Peyer's patch (tissue), 4 donors: ENCODE measurements at places on chromosomes 11 and 22. TPM values are rescaled to one million over a fixed set of nuclear protein-coding genes. Genes with fewer than 3 reads are reported as not detected.

The RIBC2 gene
- total RNA-seq = 0.85 TPM

The IGF2 gene
- total RNA-seq = 1.9 TPM

The VWCE gene
- total RNA-seq = 1.2 TPM

GRCh38 chr11:72257570-72257969 is 13.6 kb upstream of the PHOX2A start:
- H3K4me1 ChIP-seq = no peaks in the 10 kb centered on the region
- H3K27ac ChIP-seq = no peak overlapping the region
- no peaks in the 10 kb centered on the region for H3K27me3 ChIP-seq
- no peaks in the 10 kb centered on the region for H3K36me3 ChIP-seq
- no peak for DNase-seq

DNA sequence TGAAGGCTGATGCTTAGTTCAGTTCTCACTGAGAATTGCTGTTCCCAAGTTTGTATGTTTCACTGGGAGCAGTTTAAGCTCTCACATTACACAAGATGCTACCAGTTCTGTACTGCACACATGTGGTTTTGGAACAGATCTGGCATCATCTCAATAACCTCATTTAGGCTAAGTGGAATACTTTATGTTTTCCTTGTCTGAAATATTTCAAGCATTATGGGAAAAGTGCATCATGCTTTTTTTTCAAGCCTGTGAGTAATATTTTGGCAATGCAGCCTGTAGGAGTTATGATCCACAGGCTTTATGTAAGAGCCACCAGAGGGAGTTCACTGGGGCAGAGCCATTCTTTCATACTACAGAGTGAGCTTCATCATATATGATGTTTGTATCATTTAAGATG is 141.5 kb downstream of the OR4C45 start:
- no peak overlapping the region for H3K4me3 ChIP-seq
- H3K4me1 ChIP-seq = no peaks in the 10 kb centered on the region
- no peak for DNase-seq
- H3K27me3 ChIP-seq = no peaks in the 10 kb centered on the region
- H3K36me3 ChIP-seq = no peaks in the 10 kb centered on the region

DNA sequence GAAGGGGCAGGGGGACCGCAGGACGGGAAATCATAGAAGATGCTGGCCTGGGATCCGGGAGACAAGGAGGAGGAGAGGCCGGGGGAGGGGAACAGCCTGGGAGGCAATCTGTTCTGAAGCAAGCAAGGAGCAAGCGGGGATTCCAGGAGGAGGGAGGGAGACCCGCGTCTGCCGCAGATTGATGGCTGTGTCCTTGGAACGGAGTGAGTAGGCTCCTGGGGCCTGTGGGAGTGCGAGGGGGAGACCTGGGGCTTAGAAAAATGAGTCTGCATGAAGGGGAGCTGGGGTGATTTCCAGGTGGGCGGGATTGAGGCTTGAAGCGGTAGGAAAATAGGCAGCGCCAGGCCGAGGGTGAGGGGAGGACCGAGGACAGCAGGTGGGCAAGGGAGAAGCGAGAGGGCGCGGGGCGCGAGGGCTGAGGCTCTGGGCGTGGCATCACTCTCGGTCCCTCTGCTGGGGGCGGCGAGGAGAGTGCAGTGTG is 1.6 kb upstream of the LRRC55 start:
- H3K4me1 ChIP-seq = no peaks in the 10 kb centered on the region
- H3K4me3 ChIP-seq = no peak overlapping the region
- H3K27me3 ChIP-seq = no peaks in the 10 kb centered on the region
- no peak for DNase-seq
- no peaks in the 10 kb centered on the region for H3K36me3 ChIP-seq
- no peak overlapping the region for H3K27ac ChIP-seq

The RIN1 gene
- 4.1 TPM for total RNA-seq
